ENCODE measurements at places on chromosomes 4 and X. TPM values are rescaled to one million over a fixed set of nuclear protein-coding genes. Genes with fewer than 3 reads are reported as not detected.

The CYP4V2 gene
- 25.3 TPM for total RNA-seq

The UGT2B15 gene
- not detected for total RNA-seq

The NR3C2 gene
- 24.7 TPM for total RNA-seq

The SOX3 gene
- total RNA-seq, result not detected

The GPC3 gene
- total RNA-seq, result 6.7 TPM

The FAM114A1 gene
- total RNA-seq, result 20.3 TPM

The RTL9 gene
- total RNA-seq, result 0.35 TPM

The RUFY3 gene
- total RNA-seq, result 19.4 TPM

The CT45A2 gene
- total RNA-seq, result not detected

The CXorf58 gene
- total RNA-seq, result 0.22 TPM

The ADGRL3 gene
- 3.0 TPM for total RNA-seq

- no peak for DNase-seq
Observed at GRCh38 chrX:86370927-86371326, 222.7 kb downstream of the DACH2 start.

DNA sequence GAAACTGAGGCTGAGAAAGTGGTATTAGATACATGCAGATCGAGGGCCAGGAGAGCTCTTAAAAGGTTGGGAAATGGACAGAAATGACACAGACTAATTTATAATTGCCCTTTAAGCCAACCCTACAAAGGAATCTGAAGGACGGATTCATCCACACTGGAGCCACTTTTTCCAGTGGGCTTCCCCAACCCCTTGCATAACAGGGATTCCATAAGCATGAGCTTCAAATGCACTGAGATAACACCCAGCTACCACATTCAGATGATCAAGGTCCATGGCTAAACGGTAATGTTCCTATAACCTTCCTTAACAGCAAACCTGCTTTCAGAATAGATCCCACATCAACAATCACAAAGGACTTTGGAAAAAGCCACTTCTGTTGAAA is 34.2 kb downstream of the PLAC1 start:
- no peak for DNase-seq

DNA sequence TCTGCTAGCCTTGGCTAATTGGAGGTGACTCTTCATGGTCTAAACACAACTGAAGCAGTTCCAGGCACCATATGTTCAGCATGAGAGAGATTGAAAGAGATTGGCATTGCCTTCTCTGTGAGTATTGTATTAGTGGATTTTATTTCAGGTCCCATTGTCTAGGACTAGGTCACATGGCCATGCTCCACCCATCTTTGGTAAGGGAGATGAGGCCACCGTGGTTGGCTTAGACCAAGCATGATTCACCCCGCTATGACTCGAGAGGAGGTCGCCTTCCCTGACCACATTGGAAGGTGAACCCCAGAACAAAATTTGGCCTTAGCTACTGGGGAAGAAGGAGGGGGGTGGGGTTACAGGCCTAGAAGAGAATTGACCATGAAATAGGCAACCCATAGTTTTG is 109.9 kb upstream of the BCOR start:
- no peak for DNase-seq

DNA sequence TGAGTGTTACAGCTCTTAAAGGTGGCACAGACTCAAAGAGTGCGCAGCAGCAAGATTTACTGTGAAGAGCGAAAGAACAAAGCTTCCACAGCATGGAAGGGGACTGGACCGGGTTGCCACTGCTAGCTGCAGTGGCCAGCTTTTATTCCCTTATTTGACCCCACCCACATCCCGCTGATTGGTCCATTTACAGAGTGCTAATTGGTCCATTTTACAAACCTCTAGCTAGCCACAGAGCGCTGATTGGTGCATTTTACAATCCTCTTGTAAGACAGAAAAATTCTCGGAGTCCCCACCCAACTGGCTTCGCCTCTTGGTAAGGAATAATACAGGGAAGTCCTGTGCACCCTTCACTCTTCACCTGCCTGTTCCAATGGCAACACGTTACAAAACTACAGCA is 1.9 kb upstream of the SHROOM2 start:
- DNase-seq, result no peak

- no peak for DNase-seq
Observed at GRCh38 chrX:110796407-110796697, 735 bp upstream of the CHRDL1 start.

DNA sequence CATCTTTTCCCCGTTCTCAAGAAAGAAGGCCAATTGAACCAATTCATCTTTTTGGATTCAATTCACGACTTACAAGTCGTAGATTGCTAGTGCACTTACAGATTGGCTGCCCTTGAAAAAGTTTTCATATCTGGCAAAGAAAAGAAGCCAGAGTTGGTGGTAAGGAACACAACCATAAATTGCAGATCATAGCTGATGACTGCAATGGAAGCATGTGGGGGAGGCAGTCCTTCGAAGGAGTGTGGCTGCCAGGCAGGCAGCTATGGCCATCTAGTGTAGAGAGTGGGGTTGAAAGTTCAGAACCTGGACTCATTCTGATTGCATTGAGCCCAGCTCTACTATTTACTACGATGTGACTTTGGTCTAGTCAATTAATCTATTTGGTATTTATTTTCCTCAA is 4.5 kb downstream of the GPM6A start:
- DNase-seq, result no peak

- no peak for DNase-seq
Observed at GRCh38 chr4:84249521-84249920, 249.6 kb downstream of the NKX6-1 start.

GRCh38 chr4:3689006-3689405 is 77.2 kb upstream of the ADRA2C start:
- no peak for DNase-seq

- DNase-seq, result no peak
Observed at GRCh38 chr4:65599340-65599739, 70.9 kb downstream of the EPHA5 start.

DNA sequence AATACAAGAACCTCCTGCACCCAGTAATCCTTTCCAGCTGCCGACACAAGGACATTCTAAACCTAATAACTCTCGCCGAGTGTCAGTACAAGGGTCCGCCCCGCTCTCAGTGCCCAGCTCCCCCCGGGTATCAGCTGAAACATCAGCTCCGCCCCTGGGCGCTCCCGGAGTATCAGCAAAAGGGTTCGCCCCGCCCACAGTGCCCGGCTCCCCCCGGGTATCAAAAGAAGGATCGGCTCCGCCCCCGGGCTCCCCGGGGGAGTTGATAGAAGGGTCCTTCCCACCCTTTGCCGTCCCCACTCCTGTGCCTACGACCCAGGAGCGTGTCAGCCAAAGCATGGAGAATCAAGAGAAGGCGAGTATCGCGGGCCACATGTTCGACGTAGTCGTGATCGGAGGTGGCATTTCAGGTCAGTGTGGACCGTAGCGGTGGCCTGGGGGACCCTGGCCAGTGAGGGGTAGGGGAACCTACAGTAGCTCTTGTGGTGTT is at the start of gene MAOA:
MAOA (plus strand) TSS at position 295 of the 490 bp plus-strand sequence; CDS start at position 338, 43 bp downstream.
- peak; percentile 91 for DNase-seq

- DNase-seq, result no peak
Observed at GRCh38 chrX:27548624-27549023, 41.5 kb upstream of the DCAF8L2 start.

GRCh38 chr4:142150483-142150882 is 514.1 kb downstream of the IL15 start:
- no peak for DNase-seq

GRCh38 chr4:38328989-38329729 is 334.8 kb upstream of the KLF3 start:
- DNase-seq, result no peak

DNA sequence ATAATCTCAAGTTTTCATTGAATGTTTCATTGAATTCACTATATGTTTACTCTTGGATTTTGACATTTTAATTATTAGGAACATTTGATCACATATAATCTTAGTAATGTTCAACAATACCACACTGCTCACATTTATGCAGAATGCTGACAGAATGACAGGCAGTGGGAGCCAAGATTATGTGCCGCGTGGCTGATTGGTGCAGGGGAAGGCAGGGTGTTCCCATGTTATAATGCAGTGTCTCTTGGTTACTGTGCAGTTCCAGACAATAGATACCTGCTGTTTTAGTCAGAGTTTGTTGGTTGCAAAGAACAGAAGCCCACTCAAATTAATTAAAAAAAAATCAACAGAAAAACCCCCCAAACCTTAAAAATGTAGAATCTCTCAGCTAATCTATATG is 33.0 kb downstream of the FHIP1A start:
- no peak for DNase-seq

- DNase-seq, result no peak
Observed at GRCh38 chrX:155216940-155217440, 730 bp downstream of the VBP1 start.

- DNase-seq, result no peak
Observed at GRCh38 chrX:19545651-19546050, 30.3 kb upstream of the MAP3K15 start.

- DNase-seq, result no peak
Observed at GRCh38 chrX:30278365-30278764, 30.8 kb downstream of the NR0B1 start.

- no peak for DNase-seq
Observed at GRCh38 chrX:151984902-151985301, 10.4 kb upstream of the GABRE start.

- DNase-seq, result peak; percentile 69
Observed at GRCh38 chr4:145936142-145936996, 2.3 kb downstream of the ZNF827 start.

- no peak for DNase-seq
Observed at GRCh38 chr4:116632269-116632668, 453.1 kb downstream of the TRAM1L1 start.

GRCh38 chr4:28350485-28350884 is 1489.8 kb downstream of the STIM2 start:
- no peak for DNase-seq

- DNase-seq, result no peak
Observed at GRCh38 chr4:25818371-25818871, 44.4 kb downstream of the SEL1L3 start.

DNA sequence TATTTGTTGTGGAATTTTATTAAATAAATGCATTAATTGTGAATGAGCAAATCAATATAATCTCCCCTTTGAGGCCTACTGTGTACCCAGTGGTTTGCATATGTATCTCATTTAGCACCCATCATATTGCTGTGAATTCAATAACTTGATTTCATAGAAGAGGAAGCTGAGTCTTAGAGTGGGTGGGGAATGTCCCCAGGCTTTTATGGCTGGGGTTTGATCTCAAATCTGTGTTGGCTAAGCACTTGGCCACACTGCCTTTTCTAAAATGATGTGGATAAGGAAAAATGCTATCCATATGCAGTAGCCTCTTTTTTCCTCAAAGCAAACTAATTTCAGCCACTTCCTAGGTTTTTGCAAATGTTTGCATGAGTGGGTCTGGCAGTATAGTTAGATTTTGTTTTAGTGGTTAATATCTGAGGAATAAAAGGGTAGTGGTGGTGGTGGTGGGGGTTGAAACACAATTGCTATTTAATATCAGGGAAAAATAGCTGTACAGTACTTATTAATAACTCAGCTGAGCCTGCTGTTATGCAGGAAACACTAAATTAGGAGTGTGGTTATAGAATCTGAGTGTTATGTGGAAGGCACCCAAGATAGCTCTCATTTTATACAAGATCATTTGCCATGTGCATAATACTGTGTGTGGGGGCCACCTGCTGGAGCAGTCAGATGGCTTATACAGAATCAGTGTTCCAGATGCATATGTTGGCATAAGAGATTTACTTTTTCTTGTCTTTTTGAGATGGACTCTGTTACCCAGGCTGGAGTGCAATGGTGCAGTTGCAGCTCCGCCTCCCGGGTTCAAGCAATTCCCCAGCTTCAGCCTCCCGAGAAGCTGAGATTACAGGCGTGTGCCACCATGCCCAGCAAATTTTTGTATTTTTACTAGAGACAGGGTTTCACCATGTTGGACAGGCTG is 108.0 kb downstream of the TMEM131L start:
- peak; percentile 81 for DNase-seq

DNA sequence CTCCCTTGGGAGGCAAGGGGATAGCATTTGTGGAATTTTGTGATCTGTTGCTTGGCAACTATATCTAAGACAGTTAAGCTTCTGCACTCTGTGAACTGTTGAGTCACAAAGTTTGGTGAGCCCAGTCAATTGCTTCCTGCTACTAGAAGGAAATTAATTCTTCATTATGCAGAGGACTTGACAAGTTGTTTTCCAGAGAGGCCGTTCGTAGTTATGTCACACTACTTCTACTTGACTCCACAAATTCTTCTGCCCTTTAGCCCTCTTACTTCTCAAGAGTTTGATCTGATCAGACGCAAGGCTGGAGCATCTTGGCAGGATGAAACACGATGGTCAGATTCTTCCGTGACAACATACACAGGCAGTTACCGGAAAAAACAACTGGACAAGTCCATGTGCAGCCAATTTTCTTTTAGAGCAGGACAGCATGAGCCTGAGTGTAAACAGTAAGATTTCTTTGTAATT is at the start of gene C4orf51:
C4orf51 (plus strand) TSS at position 156 of the 465 bp plus-strand sequence; CDS start at position 214, 58 bp downstream.
- DNase-seq, result no peak

DNA sequence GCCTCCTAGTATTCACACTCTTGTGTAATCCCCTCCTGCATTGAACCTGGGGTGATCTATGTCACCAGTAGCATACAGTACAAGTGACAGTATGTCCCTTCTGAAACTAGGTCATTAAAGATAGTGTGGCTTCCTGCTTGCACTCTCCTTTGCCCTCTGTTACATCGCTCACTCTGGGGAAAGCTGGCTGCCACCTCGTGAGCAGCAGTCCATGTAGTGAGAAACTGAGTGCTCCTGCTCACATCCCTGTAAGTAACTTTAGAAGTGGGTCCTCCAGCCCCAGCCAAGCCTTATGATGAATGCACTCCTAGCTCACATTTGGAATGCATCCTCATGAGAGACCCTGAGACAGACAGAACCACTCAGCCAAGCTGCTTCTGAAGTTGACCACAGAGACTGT is 89.8 kb upstream of the TNIP3 start:
- no peak for DNase-seq

GRCh38 chrX:46812445-46812844 is 24.4 kb upstream of the RP2 start:
- no peak for DNase-seq

DNA sequence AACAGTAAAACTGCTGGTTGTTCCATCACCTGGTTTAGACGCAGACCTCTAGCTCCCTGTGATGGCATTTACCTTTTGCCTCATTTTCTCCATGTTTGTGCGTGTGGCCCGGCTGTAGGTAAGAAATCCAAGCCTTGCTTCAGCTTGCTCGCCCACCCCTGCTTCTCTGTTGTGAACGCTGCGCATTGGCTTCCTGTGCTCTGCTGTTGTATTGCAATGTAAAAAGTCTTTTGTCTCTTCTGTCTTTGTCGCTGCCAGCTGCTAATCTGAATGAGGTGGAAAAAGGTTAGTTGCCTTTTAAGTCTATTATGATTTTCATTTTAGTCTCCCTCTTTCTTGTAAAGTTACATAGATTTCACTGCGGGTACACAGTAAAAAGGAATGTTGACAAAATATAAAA is 127.3 kb upstream of the PACRGL start:
- no peak for DNase-seq

DNA sequence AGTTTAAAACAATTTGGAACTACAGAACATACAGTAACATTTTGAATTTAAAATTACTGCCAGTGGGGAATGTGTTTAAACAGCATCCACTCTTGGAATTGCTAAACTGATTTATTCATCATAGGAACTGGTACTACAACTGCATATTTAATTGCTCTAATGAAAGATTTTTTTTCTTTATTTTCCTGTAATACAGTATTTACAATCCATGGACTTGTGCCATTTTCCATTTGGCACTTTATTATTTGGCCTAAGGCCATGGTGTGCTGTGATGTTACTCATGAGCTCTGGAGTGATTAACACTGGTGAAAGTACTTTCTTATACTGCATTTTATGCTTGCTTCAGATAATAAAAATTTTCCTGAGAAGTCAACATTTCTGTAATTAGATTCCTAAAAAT is 69.7 kb upstream of the NUDT6 start:
- no peak for DNase-seq

GRCh38 chr4:11549525-11549924 is 120.8 kb upstream of the HS3ST1 start:
- no peak for DNase-seq
